ENCODE measurements at places on chromosomes 16 and 17. TPM values are rescaled to one million over a fixed set of nuclear protein-coding genes. Genes with fewer than 3 reads are reported as not detected.

Gene HCRT
- total RNA-seq: not detected

Gene KRTAP4-4
- not detected for total RNA-seq

Gene GLYR1
- 112 TPM for total RNA-seq

DNA sequence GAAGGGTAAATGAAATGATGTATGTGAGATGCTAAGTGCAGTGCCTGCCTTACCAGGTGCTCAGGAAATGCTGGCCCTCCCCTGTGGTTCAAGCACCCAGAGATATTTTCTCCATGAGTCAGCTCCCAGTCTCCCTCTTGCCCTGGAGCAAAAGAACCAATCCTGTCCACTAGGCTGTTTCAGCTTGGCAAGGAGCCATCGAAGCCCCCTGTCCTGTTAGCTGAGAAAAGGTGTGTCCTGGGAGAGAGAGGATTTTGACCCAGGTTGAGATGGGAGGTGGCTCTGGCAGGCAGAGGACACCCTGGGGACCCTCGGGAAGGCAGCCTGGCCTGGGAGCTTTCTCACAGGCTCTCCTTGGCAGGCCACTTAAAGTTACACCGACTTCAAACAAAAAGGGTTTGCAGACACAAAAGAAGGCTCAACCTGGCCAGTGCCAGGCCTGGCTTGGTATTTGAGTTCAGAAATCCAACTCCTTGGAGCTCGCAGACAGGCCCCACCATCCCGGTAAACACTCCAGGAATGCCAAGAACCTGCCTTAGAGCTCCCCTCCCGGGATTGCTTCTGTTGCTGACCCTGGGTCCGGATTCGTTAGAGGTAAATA is 29.6 kb downstream of the NTN1 start:
- no peak overlapping the region for H3K27ac ChIP-seq
- H3K36me3 ChIP-seq: no peaks in the 10 kb centered on the region
- no peak overlapping the region for H3K4me3 ChIP-seq
- no peak for DNase-seq
- H3K4me1 ChIP-seq: no peaks in the 10 kb centered on the region

Gene GAS7
- total RNA-seq: 0.18 TPM

Gene VAT1L
- total RNA-seq: not detected

Gene TPSB2
- total RNA-seq: not detected

- no peak overlapping the region for H3K4me3 ChIP-seq
- peaks cover 3% of the 10 kb centered on the region for H3K27me3 ChIP-seq
- H3K4me1 ChIP-seq: peaks cover 6% of the 10 kb centered on the region
- DNase-seq: no peak
- H3K27ac ChIP-seq: no peak overlapping the region
- no peaks in the 10 kb centered on the region for H3K36me3 ChIP-seq
Measured at GRCh38 chr17:74877592-74878548, 5.1 kb upstream of the FDXR start.

GRCh38 chr16:12486386-12486785 is 317.3 kb downstream of the CPPED1 start:
- no peak overlapping the region for H3K4me3 ChIP-seq
- H3K4me1 ChIP-seq: peaks cover 6% of the 10 kb centered on the region
- DNase-seq: no peak
- no peaks in the 10 kb centered on the region for H3K36me3 ChIP-seq

DNA sequence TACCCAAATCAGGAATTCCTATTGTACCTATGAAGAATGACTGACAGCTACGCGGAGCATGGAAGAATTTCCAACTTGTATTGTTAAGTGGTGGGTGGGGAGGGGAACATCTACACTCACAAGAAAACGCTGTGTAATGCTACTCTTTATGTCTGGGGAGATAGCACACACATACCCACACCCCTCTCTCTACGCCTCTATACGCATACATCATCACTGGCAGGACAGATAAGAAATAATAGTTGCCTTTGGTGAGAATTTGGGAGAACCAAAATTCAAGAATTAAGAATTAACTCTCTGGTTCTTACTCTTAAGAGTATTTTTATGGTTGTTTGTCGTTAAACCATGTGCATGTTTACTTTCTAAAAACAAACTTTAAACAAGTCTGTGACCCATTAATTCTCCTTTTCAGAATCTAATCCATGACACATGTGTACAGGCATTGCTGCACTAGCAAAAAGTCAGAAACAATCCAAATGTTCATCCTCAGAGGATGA is 33.9 kb downstream of the CREBBP start:
- no peak overlapping the region for H3K4me3 ChIP-seq
- peaks cover 10% of the 10 kb centered on the region for H3K4me1 ChIP-seq
- H3K36me3 ChIP-seq: peaks cover 35% of the 10 kb centered on the region
- no peak overlapping the region for H3K27ac ChIP-seq
- H3K27me3 ChIP-seq: no peaks in the 10 kb centered on the region

DNA sequence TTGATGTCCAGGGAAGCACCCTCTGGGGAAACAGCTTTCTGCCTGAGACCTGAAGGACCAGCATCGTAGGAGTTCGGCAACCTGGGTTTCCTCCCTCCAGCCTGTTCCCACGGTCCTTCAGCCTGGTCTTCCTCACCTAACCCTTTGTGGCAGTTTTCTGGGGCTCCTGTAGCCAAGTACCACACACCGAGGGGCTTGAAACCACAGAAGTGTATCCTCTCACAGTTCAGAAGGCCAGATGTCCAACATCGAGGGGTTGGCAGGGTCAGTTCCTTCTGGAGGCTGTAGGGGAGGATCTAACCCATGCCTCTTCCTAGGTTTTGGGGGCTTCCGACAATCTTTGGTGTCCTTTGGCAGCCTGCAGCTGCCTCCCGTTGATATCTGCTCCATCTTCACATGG is 381.0 kb upstream of the TNRC6C start:
- H3K4me3 ChIP-seq: no peak overlapping the region
- no peak for DNase-seq
- peaks cover 7% of the 10 kb centered on the region for H3K4me1 ChIP-seq
- no peak overlapping the region for H3K27ac ChIP-seq
- peaks cover 21% of the 10 kb centered on the region for H3K27me3 ChIP-seq

DNA sequence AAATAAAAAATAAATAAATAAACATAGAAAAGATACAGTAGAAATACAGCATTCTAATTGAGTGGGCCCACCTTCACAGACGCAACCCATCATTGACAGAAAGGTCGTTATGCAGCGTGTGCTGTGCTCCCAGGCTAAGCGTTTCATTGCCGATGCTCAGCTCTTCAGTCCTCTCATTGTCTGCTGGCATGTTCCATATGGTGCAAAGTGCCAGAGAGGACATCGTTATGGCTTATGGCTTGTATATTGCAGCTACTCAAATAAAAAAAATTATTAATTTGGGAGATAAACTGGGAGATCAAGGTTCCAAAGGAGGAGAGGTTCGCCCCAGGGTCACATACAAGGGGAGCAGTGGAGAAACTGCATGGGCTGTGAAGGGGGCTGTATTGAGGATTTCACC is 11.3 kb upstream of the UBALD2 start:
- no peaks in the 10 kb centered on the region for H3K27me3 ChIP-seq
- H3K4me3 ChIP-seq: no peak overlapping the region
- no peak for DNase-seq
- H3K36me3 ChIP-seq: peaks cover 5% of the 10 kb centered on the region
- no peak overlapping the region for H3K27ac ChIP-seq
- peaks cover 46% of the 10 kb centered on the region for H3K4me1 ChIP-seq

GRCh38 chr17:39485555-39485954 is 24.3 kb downstream of the CDK12 start:
- no peak overlapping the region for H3K4me3 ChIP-seq
- H3K27me3 ChIP-seq: no peaks in the 10 kb centered on the region
- H3K27ac ChIP-seq: no peak overlapping the region
- no peak for DNase-seq
- H3K4me1 ChIP-seq: peaks cover 7% of the 10 kb centered on the region
- peaks cover 29% of the 10 kb centered on the region for H3K36me3 ChIP-seq

Gene ATAD5
- 24.6 TPM for total RNA-seq

Gene PMP22
- total RNA-seq: 1.2 TPM

GRCh38 chr16:11439790-11440656 is 94.8 kb downstream of the RMI2 start:
- DNase-seq: no peak
- no peak overlapping the region for H3K27ac ChIP-seq
- no peaks in the 10 kb centered on the region for H3K36me3 ChIP-seq
- H3K4me1 ChIP-seq: no peaks in the 10 kb centered on the region
- H3K27me3 ChIP-seq: no peaks in the 10 kb centered on the region
- H3K4me3 ChIP-seq: no peak overlapping the region

DNA sequence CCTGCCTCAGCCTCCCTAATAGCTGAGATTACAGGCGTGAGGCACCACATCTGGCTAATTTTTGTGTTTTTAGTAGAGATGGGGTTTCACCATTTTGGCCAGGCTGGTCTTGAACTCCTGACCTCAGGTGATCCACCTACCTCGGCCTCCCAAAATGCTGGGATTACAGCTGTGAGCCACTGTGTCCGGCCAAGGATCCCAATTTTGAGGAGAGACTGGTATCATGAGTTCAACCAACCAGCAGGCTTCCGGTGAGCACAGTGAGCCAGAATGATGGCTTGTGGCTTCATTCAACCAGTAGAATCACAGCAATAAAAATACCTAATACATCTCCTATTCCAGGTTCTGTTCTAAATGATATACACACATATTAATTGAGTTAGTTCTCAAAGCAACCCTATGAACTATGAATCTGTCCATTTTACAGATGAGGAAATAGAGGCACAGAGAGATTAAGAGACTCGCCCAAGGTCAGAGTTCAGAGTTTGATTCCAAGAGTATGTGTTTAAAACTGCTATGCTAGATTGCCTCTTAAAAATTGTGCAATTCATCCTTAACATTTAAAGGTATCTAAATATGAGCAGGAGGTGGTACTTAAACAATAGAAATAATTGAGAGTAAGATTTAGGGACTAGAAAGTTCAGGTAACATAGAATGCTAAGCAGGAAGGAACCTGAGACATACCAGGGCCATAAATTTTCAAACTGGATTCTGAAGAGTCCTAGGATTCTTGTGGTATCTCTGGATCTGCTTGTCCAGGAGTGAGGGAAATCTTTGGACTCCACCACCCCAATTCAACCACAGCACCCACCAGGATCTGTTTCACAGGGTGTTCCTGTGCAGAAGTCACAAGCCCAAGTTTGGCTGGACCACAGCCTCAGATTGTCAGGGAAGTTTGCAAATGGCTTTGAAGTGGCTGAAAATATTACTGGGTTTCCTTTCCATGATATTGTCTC is 25.1 kb downstream of the CCDC42 start:
- no peak for DNase-seq
- no peak overlapping the region for H3K4me3 ChIP-seq
- H3K27me3 ChIP-seq: peaks cover 6% of the 10 kb centered on the region
- no peaks in the 10 kb centered on the region for H3K36me3 ChIP-seq
- no peak overlapping the region for H3K27ac ChIP-seq
- no peaks in the 10 kb centered on the region for H3K4me1 ChIP-seq

GRCh38 chr16:67999985-68000384 is 701 bp upstream of the DPEP2 start:
- peak overlapping the region; percentile 66 for H3K4me3 ChIP-seq
- peaks cover 37% of the 10 kb centered on the region for H3K4me1 ChIP-seq
- H3K36me3 ChIP-seq: no peaks in the 10 kb centered on the region
- no peaks in the 10 kb centered on the region for H3K27me3 ChIP-seq
- DNase-seq: no peak
- peak overlapping the region; percentile 90 for H3K27ac ChIP-seq

DNA sequence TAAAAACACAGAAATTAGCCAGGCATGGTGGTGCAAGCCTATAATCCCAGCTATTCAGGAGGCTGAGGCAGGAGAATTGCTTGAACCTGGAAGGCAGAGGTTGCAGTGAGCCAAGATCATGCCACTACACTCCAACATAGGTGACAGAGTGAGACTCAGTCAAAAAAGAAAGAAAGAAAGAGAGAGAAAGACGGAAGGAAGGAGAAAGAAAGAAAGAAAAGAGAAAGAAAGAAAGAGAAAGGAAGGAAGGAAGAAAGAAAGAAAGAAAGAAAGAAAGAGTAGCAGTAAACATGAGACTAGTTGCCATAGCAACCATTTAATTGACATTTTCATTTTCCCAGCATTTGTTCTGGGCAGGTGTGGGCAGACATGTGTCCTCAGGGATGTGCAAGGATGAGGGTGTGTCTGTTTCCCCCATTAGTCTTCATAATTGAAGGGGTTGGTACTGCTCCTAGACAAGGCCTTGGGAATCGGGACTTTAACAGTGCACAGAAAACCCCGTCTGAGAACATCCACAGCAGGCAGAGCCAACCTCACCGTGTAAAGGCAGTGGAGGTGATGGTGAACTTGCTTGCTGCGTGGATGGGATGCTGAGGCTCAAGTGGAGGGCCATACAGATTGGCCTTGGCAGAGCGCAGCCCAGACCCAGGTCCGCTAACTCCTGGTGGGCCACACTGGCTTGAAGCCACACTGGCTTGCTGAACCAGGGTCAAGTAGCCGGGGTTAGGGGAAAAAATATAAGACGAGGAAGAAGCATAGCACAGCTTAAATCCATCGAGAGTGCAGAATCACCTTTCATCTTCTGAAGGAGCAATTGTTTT is 35.2 kb upstream of the KIFC3 start:
- no peak overlapping the region for H3K4me3 ChIP-seq
- peaks cover 2% of the 10 kb centered on the region for H3K27me3 ChIP-seq
- H3K36me3 ChIP-seq: no peaks in the 10 kb centered on the region
- H3K4me1 ChIP-seq: no peaks in the 10 kb centered on the region

Gene KRTAP1-5
- not detected for total RNA-seq

- no peak overlapping the region for H3K27ac ChIP-seq
- no peaks in the 10 kb centered on the region for H3K4me1 ChIP-seq
- H3K27me3 ChIP-seq: peaks cover 3% of the 10 kb centered on the region
Measured at GRCh38 chr17:9064311-9064834, 43.1 kb downstream of the NTN1 start.

Gene SLC46A1
- total RNA-seq: 6.9 TPM

DNA sequence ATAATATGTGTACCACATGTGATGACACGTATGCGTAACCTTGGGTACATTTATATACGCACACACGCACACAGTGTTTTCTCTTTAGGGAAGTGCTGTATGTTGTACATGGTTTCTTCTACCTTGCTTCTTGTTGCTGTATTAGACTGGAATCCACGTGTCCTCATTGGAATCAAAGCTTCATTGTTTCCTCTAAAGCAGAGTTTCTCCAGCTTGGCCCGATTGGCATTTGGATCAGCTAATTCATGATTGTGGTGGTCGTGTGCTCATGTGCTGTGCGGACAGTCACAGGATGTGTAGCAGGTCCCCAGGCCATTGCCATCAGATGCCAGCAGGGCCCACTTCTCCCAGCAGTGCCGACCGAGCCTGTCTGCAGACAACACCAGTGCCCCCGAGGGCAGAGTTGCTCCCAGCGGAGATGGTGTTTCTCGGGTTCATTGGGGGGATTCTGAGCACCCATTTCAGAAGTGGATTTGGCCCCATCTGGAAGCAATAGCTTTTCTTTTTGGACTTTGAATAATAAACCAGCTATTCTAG is 148.4 kb downstream of the RPTOR start:
- peaks cover 45% of the 10 kb centered on the region for H3K4me1 ChIP-seq
- H3K36me3 ChIP-seq: peaks cover 23% of the 10 kb centered on the region
- no peak overlapping the region for H3K4me3 ChIP-seq
- no peaks in the 10 kb centered on the region for H3K27me3 ChIP-seq

Gene SULT1A1
- total RNA-seq: 9.9 TPM

Gene ABCC6
- total RNA-seq: not detected

- peaks cover 8% of the 10 kb centered on the region for H3K4me1 ChIP-seq
- H3K4me3 ChIP-seq: no peak overlapping the region
- H3K36me3 ChIP-seq: peaks cover 30% of the 10 kb centered on the region
- DNase-seq: no peak
Measured at GRCh38 chr17:17494499-17494869, 1.7 kb downstream of the RASD1 start.
